ENCODE measurements at places on chromosomes 7 and 10. TPM values are rescaled to one million over a fixed set of nuclear protein-coding genes. Genes with fewer than 3 reads are reported as not detected.

DNA sequence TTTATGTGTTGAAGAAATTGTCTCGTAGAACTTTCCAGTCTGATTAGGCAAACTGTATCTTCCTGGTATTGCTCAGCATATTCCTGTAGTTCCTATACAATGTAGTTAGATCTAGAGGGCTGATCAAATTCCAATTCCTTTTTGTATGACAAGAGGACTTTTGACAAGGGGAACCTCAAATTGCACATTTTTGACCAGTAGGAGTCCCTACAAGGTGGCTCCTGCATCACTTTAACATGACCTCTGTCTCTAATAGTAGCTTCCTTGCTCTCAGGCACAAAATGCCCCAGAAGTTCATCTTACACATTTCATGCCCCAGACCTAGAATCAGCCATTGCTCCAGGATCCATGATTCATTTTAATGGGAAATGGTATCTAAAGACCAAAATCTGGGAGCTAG, 18.7 kb downstream of the HERPUD2 start:
- DNase-seq = no peak

- DNase-seq = no peak
These were observed 698.7 kb upstream of the IGFBP3 start for GRCh38 chr7:46619723-46620310.

The ELAPOR2 gene
- 18.7 TPM for total RNA-seq

DNA sequence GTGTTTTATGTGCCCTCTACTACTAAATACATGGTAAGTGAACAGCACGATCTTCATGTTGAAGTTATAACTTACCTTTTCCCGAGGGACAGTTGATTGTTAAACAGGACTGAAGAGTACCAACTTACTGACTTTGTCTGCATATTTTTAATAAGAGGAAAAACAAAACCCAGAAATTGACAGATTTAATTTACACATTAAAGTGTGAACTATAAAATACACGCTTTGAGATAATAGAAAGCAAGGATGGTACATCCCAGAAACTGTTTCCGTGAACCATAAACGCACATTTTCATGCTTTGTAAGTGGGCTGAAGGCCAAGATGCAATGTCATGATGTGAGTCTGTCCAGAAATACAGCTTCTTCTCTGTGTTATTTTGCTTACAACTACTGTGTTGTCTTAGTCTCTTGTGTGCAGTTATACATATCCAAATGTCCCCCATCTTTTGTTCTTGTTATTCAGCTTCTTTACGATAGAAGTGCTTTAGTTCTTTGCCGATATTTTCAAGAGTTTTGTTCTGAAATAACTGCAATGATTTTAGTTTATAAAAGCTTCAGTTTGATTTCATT, 190.1 kb downstream of the MLLT10 start:
- DNase-seq = no peak

The CTTNBP2 gene
- total RNA-seq = 4.7 TPM

DNA sequence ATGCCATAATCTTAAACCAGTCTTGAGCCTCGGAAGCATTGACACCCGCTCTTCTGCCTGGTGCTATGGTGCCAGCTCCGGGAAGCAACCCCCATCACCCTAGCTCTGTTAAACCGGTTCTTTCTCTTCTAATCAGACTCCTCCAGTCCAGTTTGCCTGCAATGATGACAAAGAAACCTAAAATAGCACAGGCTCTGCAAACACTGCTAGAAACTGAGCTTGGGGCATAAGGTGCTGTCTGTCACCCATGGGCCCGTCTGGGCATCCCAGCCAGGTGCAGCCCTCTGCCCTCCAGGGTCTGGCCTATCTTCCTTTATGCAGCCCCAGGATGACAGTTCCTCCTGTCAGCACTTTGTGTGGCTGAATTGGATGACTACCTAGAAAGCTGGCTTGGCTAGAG, 14.2 kb upstream of the CAMK2G start:
- no peak for DNase-seq

The VSTM4 gene
- total RNA-seq = 19.1 TPM

DNA sequence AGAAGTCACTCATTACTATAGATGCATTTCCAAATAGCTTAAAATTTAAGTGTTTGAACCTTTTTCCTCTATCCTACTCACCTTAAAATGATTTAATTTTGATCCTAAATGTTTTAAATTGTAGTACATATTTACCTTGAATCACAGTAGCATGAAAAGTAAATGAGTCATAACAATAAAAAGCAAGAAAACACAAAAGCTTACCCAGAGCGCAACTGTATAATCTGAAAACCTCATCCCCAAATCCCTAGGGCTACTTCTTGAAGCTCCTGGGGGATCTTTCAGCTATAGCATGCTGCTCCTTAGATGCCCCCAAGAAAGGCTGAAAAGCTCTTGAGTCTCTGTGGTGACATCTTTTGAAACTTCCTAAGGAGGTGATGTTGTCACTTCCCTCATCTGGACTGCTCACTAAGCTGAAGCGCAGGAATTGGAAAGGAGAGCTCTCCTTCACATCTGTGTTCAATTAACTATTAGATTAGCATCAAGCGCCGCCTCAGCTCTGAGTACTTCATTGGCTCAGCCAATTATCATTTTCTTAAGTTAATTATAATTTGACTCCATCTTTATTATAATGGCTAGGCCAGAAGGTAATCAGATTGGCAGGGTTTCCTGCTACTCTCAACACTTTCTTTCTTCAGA, 60.2 kb downstream of the SEMA3E start:
- no peak for DNase-seq

- DNase-seq = no peak
These were observed 52.6 kb downstream of the GTF2I start for GRCh38 chr7:74709880-74710671.

GRCh38 chr10:47038881-47039561, 127.8 kb downstream of the PTPN20 start:
- no peak for DNase-seq

The CREB5 gene
- total RNA-seq = 87.0 TPM

The HTR5A gene
- not detected for total RNA-seq

DNA sequence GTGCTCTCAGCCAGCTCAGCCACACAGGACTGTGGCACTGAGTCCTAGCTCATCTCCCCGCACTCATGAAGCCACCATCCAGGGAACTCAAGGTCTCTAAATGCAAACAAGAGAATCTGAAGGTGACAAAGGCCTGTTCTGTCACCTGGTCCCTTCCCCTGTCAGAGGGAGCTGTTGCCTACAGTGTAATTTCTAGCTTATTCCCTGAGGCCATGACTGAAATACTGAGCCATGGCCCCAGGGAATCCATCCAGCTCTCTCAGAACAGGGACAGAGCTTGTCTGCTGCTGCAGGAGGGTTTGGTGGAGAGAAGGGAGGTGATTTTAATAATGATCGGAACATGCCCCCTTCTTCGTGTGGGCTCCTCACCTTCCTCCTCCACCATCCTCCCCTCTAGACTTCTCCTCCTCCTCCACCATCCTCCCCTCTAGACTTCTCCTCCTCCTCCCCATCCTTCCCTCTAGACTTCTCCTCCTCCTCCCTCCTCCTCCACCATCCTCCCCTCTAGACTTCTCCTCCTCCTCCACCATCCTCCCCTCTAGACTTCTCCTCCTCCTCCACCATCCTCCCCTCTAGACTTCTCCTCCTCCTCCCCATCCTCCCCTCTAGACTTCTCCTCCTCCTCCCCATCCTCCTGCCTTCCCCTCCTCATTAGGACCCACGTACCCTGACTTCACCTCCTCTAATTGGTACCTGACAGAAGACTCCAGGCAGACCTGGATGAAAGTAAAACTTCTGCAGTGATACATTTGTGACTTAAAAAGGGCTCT, 338.0 kb upstream of the MKI67 start:
- DNase-seq = no peak
